ENCODE measurements at places on chromosomes 1 and 21. TPM values are rescaled to one million over a fixed set of nuclear protein-coding genes. Genes with fewer than 3 reads are reported as not detected.

The C1orf198 gene
- total RNA-seq, result 36.2 TPM

GRCh38 chr1:67214420-67215174 is 48.3 kb downstream of the IL23R start:
- DNase-seq, result peak; percentile 8

- no peak for DNase-seq
Observed at GRCh38 chr1:41461790-41462679, 22.4 kb downstream of the EDN2 start.

GRCh38 chr1:155776414-155776813 is 80.6 kb downstream of the GON4L start:
- DNase-seq, result no peak

DNA sequence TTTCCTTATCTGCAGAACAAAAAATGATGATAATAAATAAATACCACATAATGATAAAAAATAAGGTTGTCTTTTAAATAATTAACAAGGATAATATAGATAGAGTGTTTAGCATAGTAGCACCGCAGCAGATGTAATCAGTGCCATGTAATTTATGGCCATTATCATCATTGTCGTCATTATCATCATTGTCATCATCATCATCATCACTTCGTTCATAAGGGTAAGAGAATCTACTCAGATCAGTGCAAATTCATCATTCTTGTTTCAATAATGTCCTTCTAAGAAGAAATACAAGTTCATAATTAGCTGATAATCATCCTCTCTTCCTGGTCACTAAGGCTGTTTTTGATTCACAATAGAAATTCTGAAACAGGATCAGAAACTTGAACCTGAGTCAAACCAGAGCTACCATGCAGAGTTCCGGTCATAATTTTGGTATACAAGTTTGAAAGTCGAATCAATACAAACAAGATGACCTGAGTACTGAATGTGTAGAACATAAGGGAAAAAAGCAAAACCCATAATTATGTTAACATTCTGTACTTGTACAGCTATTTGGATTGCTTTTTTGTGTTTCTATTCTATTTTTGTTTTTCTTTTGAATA is 172.0 kb downstream of the LRRC40 start:
- no peak for DNase-seq

- DNase-seq, result no peak
Observed at GRCh38 chr1:79113836-79114235, 107.3 kb upstream of the ADGRL4 start.

GRCh38 chr1:96538111-96538641 is 183.4 kb upstream of the PTBP2 start:
- peak; percentile 52 for DNase-seq

DNA sequence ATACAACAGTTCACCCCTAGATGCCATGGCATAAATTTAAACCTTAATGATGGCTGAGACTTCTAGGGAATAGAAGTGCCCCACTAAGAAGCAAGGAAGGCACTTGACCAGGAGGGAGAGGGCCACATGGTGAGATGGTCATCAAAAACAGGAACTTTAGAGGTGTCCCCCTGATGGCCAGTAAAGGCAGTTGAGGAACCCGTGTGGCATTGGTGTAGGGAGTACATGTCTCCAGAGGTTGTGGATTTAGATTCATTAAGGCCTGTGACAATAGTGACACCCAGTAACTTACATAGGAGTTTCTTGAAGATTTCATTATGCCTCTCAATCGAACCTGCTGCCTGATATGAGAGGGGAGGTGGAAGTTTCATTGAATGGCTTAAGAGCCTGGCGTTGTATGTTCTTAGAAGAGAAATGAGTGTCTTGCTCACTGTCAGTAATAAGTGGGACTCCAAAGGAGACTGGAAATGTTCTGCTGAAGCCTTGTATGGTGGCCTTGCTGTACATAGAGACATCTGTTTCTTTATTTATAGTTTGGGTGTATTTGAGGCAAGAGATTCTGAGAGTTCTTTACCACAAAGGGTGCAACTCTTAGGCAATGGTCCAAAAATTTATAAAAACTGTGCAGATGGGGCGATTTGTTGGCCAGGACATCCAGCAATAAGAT is 27.9 kb downstream of the EDARADD start:
- no peak for DNase-seq

Measured in left lung (tissue), 14 donors.